Stomach (tissue), 19 donors: ENCODE measurements at places on chromosomes 1 and 21. TPM values are rescaled to one million over a fixed set of nuclear protein-coding genes. Genes with fewer than 3 reads are reported as not detected.

Gene SPRR3
- total RNA-seq, result not detected

Gene KCNK1
- 4.9 TPM for total RNA-seq

Gene DHRS3
- total RNA-seq, result 54.2 TPM

Gene GCSAML
- total RNA-seq, result not detected

Gene CTTNBP2NL
- total RNA-seq, result 19.7 TPM

Gene RGL1
- total RNA-seq, result 7.2 TPM

Gene RORC
- total RNA-seq, result 16.2 TPM

Gene G0S2
- total RNA-seq, result 49.1 TPM

Gene FAM72A
- not detected for total RNA-seq

Gene KISS1
- not detected for total RNA-seq

GRCh38 chr1:29017235-29017634 is 102.9 kb downstream of the EPB41 start:
- no peak overlapping the region for H3K4me3 ChIP-seq
- no peaks in the 10 kb centered on the region for H3K4me1 ChIP-seq
- no peak for DNase-seq
- H3K36me3 ChIP-seq, result peaks cover 23% of the 10 kb centered on the region

- no peaks in the 10 kb centered on the region for H3K36me3 ChIP-seq
- H3K27me3 ChIP-seq, result peaks cover 5% of the 10 kb centered on the region
- H3K4me3 ChIP-seq, result peak within 1 kb of the TSS; percentile 45
- peak within 1 kb of the TSS; percentile 85 for H3K27ac ChIP-seq
Observed at GRCh38 chr1:156893048-156893953, at the start of gene PEAR1. TSS of gene PEAR1 (plus strand) at chr1:156893718. CDS start at chr1:156903927, 10,209 bp downstream.

GRCh38 chr1:225250432-225250831 is 177.4 kb downstream of the LBR start:
- H3K36me3 ChIP-seq, result no peaks in the 10 kb centered on the region
- H3K4me1 ChIP-seq, result no peaks in the 10 kb centered on the region
- H3K27ac ChIP-seq, result no peak overlapping the region
- no peak overlapping the region for H3K4me3 ChIP-seq
- no peak for DNase-seq

- no peaks in the 10 kb centered on the region for H3K27me3 ChIP-seq
- H3K27ac ChIP-seq, result no peak overlapping the region
- H3K36me3 ChIP-seq, result no peaks in the 10 kb centered on the region
- peaks cover 4% of the 10 kb centered on the region for H3K4me1 ChIP-seq
- H3K4me3 ChIP-seq, result no peak overlapping the region
- no peak for DNase-seq
Observed at GRCh38 chr1:241842565-241842964, 5.4 kb upstream of the EXO1 start.

DNA sequence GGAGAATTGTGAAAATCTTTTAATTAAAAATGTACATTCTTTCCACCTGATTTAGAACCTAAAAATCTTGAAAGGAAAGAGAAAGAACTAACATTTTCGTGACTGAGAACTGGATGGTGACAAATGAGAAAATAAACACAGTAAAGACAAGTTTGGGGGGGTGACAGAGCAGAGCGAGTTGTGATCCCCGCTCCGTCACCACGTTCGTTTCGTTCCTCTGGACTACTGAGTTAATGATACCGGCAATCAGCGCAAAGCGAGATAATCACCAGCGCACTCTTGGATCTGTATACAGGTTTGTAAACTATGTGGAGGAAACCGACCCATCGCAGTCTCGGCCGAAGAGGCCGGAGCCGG is 31.2 kb upstream of the CFAP126 start:
- H3K27me3 ChIP-seq, result no peaks in the 10 kb centered on the region
- peak overlapping the region; percentile 100 for H3K27ac ChIP-seq
- H3K4me3 ChIP-seq, result peak overlapping the region; percentile 71
- DNase-seq, result no peak

GRCh38 chr1:33762962-33763361 is 100.9 kb upstream of the HMGB4 start:
- no peaks in the 10 kb centered on the region for H3K27me3 ChIP-seq
- no peak for DNase-seq
- H3K4me3 ChIP-seq, result no peak overlapping the region
- no peaks in the 10 kb centered on the region for H3K36me3 ChIP-seq

GRCh38 chr1:18041102-18041501 is 66.5 kb upstream of the IGSF21 start:
- DNase-seq, result no peak
- H3K27me3 ChIP-seq, result no peaks in the 10 kb centered on the region
- H3K4me1 ChIP-seq, result no peaks in the 10 kb centered on the region
- H3K27ac ChIP-seq, result no peak overlapping the region
- no peaks in the 10 kb centered on the region for H3K36me3 ChIP-seq

GRCh38 chr1:47997289-47998200 is at the start of gene TRABD2B:
TSS of gene TRABD2B (minus strand) at chr1:47997385.
- peak within 1 kb of the TSS; percentile 75 for H3K27ac ChIP-seq
- H3K4me3 ChIP-seq, result peak within 1 kb of the TSS; percentile 64
- peaks cover 20% of the 10 kb centered on the region for H3K4me1 ChIP-seq
- H3K36me3 ChIP-seq, result no peaks in the 10 kb centered on the region
- peak; percentile 94 for DNase-seq

GRCh38 chr1:165807613-165808012 is 19.8 kb upstream of the UCK2 start:
- DNase-seq, result no peak
- H3K27me3 ChIP-seq, result no peaks in the 10 kb centered on the region
- H3K4me1 ChIP-seq, result no peaks in the 10 kb centered on the region
- no peaks in the 10 kb centered on the region for H3K36me3 ChIP-seq
- H3K27ac ChIP-seq, result no peak overlapping the region

- peaks cover 5% of the 10 kb centered on the region for H3K4me1 ChIP-seq
- H3K36me3 ChIP-seq, result no peaks in the 10 kb centered on the region
- no peak overlapping the region for H3K4me3 ChIP-seq
- H3K27ac ChIP-seq, result peak overlapping the region; percentile 33
- DNase-seq, result peak; percentile 30
- H3K27me3 ChIP-seq, result no peaks in the 10 kb centered on the region
Observed at GRCh38 chr1:33517596-33518250, 45.3 kb downstream of the ZSCAN20 start.

DNA sequence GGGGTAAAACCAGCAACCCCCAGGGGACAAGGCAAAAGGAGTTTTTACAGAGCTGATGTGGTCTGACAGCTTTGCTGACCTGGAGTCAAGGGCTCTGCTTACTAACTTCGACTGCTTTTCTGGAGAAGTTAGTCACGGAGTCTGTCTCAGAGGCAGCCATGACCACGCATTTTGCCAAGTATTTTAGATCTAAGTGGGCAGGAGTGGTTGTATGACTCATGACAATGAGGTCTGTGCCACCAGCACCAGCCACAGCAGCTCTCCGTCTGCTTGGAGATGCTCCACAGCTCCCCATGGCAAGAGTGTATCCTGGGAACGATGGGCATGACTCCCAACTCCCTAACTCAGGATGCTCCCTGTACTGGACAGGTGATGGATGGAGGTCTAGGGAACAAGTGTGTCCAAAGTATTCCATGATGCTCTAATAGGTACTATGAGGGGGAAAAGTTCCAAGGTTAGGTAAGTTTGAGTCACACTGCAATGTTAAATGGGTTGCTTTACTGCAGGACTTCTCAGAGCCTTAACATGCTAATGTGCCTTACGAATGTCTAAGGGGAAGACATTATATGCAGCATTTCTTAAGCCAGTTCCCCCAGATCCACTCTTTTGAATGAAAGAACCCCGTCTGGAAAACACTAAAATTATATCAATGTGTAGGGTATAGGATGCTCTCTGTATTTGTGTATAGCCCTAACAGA is 359.0 kb downstream of the HHAT start:
- DNase-seq, result no peak
- no peaks in the 10 kb centered on the region for H3K27me3 ChIP-seq
- no peak overlapping the region for H3K4me3 ChIP-seq
- no peak overlapping the region for H3K27ac ChIP-seq

DNA sequence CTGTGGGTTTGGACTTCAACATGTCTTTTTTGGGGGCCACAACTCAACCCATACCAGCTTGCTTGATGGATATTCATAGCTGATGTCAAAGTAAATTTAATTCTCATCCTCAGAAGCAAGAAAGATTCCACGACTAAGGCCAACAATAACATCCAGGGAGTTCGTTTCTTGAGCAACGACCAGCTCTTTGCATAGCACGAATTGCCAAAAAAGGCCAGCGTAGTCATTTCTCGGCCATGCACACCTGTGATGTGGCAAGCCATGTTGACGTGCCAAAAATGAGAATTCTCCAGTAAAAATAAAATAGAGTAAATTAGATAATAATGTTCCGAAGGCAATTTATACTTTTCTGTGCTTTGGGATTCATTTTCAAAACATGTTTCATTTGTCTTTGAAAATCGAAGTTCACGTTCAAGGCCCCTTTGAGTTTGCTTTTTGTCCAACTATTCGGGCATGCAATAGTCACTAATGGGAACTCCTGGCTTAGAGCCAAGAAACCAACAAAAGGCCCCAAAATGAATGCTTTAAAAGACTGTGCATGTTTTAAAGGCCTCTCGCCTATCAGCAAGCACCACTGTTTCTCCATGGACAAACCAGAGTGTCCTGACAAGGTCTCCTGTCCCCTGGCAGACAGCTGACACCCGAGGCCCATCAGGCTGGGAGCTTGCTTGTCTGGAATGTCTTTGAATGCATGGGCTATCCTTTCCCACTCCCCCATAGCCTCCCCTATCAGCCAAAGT is 14.4 kb upstream of the IGSF5 start:
- H3K4me1 ChIP-seq, result no peaks in the 10 kb centered on the region
- peak; percentile 8 for DNase-seq
- H3K27ac ChIP-seq, result no peak overlapping the region
- H3K36me3 ChIP-seq, result no peaks in the 10 kb centered on the region
- H3K27me3 ChIP-seq, result no peaks in the 10 kb centered on the region

DNA sequence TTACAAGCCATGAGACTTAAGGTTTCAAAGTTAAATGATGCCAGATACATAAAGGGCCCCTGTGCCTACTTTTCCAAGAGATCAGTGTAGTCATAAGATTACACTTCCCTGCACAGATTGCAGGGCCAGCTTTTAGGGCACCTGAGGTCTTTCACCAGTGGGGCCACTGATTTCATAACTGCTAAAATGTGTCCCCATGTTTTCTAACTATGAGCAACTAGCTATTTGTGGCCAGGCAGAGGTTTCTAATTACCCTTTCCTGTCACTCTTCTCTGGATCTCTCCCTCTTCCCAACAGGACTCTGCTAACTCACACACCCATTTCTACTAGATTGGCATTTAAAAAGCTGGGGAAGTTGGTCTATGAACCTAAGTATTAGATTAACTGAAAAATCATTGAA is 207.1 kb upstream of the SGIP1 start:
- H3K27me3 ChIP-seq, result no peaks in the 10 kb centered on the region
- peaks cover 4% of the 10 kb centered on the region for H3K4me1 ChIP-seq
- H3K36me3 ChIP-seq, result no peaks in the 10 kb centered on the region
- H3K27ac ChIP-seq, result no peak overlapping the region

GRCh38 chr1:153322568-153322967 is 9.8 kb upstream of the PGLYRP3 start:
- H3K36me3 ChIP-seq, result no peaks in the 10 kb centered on the region
- H3K4me3 ChIP-seq, result no peak overlapping the region

- no peaks in the 10 kb centered on the region for H3K36me3 ChIP-seq
- no peak overlapping the region for H3K4me3 ChIP-seq
- no peaks in the 10 kb centered on the region for H3K27me3 ChIP-seq
- H3K27ac ChIP-seq, result no peak overlapping the region
- no peak for DNase-seq
Observed at GRCh38 chr1:24954631-24955030, 24.6 kb upstream of the RUNX3 start.

- H3K27me3 ChIP-seq, result no peaks in the 10 kb centered on the region
- H3K4me3 ChIP-seq, result no peak overlapping the region
- peak; percentile 83 for DNase-seq
- no peaks in the 10 kb centered on the region for H3K36me3 ChIP-seq
Observed at GRCh38 chr1:53134961-53135734, 7.3 kb downstream of the SLC1A7 start.

- no peaks in the 10 kb centered on the region for H3K27me3 ChIP-seq
- H3K27ac ChIP-seq, result peak overlapping the region; percentile 97
- H3K4me3 ChIP-seq, result peak overlapping the region; percentile 73
- no peaks in the 10 kb centered on the region for H3K36me3 ChIP-seq
Observed at GRCh38 chr21:34884346-34884929, 164.7 kb downstream of the RUNX1 start.

GRCh38 chr1:12052008-12052573 is 11.0 kb upstream of the TNFRSF8 start:
- H3K27ac ChIP-seq, result no peak overlapping the region
- no peaks in the 10 kb centered on the region for H3K4me1 ChIP-seq
- no peak for DNase-seq
- no peak overlapping the region for H3K4me3 ChIP-seq
- H3K36me3 ChIP-seq, result no peaks in the 10 kb centered on the region

DNA sequence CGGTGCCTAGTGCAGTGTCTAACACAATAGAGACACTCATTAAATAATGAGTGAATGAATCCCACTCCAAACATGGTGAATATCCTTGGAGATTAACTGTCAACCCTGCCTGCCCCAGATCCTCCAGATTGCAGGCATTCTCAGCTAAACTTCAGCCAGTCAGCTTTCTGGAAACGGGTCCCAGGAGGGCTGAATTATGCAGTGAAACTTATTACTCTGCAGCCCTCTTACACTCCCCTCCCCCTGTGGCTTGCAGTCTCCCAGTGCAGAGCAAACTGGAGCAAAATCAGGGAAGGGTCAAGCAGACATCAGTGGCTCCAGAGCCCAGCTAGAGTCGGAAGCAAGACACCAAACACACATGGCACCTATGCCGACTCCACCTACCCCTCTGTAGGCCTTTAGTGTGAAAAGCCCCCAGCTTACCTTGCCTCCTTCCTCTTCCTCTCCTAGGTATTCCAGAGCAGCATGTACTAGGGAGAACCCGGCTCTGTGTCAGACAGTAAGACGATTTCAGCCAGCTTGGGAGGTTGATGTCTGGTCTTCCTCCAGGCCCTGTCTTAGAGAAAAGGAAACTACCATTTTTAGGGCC is 6.5 kb upstream of the RGS16 start:
- H3K4me3 ChIP-seq, result no peak overlapping the region
- no peaks in the 10 kb centered on the region for H3K27me3 ChIP-seq

- DNase-seq, result peak; percentile 13
- H3K36me3 ChIP-seq, result no peaks in the 10 kb centered on the region
- no peak overlapping the region for H3K4me3 ChIP-seq
Observed at GRCh38 chr1:23930861-23931490, 17.8 kb upstream of the CNR2 start.

GRCh38 chr1:51219022-51219421 is 17.1 kb upstream of the RNF11 start:
- H3K4me3 ChIP-seq, result no peak overlapping the region
- no peak for DNase-seq
- H3K4me1 ChIP-seq, result peaks cover 11% of the 10 kb centered on the region
- H3K27ac ChIP-seq, result no peak overlapping the region

- peaks cover 4% of the 10 kb centered on the region for H3K36me3 ChIP-seq
- peaks cover 68% of the 10 kb centered on the region for H3K4me1 ChIP-seq
- no peak for DNase-seq
Observed at GRCh38 chr1:10751160-10751559, 45.3 kb downstream of the CASZ1 start.

- no peaks in the 10 kb centered on the region for H3K4me1 ChIP-seq
- H3K27ac ChIP-seq, result no peak overlapping the region
- no peaks in the 10 kb centered on the region for H3K36me3 ChIP-seq
- DNase-seq, result no peak
- H3K27me3 ChIP-seq, result no peaks in the 10 kb centered on the region
Observed at GRCh38 chr1:233868461-233868860, 36.0 kb upstream of the SLC35F3 start.

GRCh38 chr1:28509705-28510272 is 3.9 kb downstream of the RCC1 start:
- DNase-seq, result no peak
- peak overlapping the region; percentile 92 for H3K27ac ChIP-seq
- no peaks in the 10 kb centered on the region for H3K27me3 ChIP-seq
- peak overlapping the region; percentile 4 for H3K4me3 ChIP-seq
- peaks cover 56% of the 10 kb centered on the region for H3K36me3 ChIP-seq

GRCh38 chr1:220094016-220094911 is at the start of gene IARS2:
TSS of gene IARS2 (plus strand) at chr1:220094132. CDS start at chr1:220094217, 85 bp downstream.
- peaks cover 32% of the 10 kb centered on the region for H3K36me3 ChIP-seq
- DNase-seq, result peak; percentile 92

- H3K4me3 ChIP-seq, result no peak overlapping the region
- H3K36me3 ChIP-seq, result no peaks in the 10 kb centered on the region
Observed at GRCh38 chr1:230549625-230550024, 92.7 kb upstream of the COG2 start.
